ENCODE measurements at places on chromosomes 12 and 14. TPM values are rescaled to one million over a fixed set of nuclear protein-coding genes. Genes with fewer than 3 reads are reported as not detected.

Gene GLIPR1L2
- total RNA-seq, result 0.22 TPM

Gene GCH1
- total RNA-seq, result 30.8 TPM

Gene CLEC2A
- total RNA-seq, result not detected

Gene KIF5A
- total RNA-seq, result 0.67 TPM

Gene SLC5A8
- 0.35 TPM for total RNA-seq

GRCh38 chr12:80778005-80778541 lies 61.4 kb downstream of the MYF5 start:
- DNase-seq, result peak; percentile 47

DNA sequence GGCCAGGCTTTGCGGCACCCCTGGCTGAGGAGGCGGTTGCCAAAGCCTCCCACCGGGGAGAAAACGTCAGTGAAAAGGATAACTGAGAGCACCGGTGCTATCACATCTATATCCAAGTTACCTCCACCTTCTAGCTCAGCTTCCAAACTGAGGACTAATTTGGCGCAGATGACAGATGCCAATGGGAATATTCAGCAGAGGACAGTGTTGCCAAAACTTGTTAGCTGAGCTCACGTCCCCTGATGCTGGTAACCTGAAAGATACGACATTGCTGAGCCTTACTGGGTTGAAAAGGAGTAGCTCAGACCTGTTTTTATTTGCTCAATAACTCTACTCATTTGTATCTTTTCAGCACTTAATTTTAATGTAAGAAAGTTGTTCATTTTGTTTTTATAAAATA lies 9.9 kb downstream of the DYRK2 start:
- no peak for DNase-seq

DNA sequence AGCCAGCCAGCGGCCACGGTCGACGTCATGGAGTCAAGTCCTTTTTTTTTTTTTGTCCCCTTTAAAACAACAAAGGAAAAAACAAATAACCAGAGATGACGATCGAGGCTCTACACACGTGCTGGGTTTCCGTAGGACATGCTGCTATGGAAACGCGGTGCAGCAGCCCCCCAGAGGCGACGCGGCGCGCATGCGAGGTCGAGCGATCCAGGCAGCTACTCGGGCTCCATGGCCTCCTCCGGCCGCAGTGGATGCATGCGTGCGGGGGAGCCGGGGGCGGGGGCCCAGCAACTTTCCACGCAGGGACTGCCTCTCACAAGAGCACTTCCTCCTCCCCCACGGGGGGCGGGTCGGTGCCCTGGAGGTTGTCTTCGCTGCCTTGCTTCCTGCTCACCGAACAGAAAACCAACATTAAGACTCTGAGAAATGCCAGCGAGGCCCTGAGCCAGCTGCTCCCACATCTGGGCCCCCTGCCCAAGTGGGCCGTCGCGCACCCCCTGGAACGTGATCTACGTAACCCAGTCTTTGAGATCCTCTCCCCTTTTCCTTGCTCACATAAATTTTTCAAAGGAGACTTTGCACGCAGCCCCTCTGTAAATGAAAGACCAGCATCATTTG lies 30.7 kb downstream of the P2RX4 start:
- DNase-seq, result peak; percentile 53

DNA sequence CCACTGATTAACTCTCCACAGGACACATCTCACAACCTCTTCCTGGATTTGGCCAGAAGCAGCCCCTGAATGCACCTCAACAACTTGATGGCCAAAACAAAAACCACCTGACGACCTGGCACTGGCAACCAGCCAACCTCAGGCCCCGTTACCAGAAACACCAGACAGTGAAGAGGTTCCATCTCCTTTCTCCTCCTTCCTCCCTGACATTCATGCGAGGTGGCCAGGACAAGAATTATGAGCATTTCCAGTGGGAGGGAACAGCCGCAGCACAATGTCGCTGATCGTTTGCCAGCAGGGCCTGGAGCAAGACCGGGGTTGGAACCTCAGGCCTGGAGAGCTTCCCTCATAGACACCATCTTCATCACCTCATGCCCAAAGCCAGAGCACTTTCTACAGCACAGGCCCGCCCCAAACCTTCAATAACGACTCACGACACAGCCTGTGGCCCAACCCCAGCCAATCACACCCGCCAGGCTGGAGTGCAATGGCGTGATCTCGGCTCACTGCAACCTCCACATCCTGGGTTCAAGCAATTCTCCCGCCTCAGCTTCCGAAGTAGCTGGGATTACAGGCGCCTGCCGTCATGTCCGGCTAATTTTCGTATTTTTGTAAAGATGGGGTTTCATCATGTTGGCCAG lies 48.7 kb downstream of the CCDC88C start:
- no peak for DNase-seq

DNA sequence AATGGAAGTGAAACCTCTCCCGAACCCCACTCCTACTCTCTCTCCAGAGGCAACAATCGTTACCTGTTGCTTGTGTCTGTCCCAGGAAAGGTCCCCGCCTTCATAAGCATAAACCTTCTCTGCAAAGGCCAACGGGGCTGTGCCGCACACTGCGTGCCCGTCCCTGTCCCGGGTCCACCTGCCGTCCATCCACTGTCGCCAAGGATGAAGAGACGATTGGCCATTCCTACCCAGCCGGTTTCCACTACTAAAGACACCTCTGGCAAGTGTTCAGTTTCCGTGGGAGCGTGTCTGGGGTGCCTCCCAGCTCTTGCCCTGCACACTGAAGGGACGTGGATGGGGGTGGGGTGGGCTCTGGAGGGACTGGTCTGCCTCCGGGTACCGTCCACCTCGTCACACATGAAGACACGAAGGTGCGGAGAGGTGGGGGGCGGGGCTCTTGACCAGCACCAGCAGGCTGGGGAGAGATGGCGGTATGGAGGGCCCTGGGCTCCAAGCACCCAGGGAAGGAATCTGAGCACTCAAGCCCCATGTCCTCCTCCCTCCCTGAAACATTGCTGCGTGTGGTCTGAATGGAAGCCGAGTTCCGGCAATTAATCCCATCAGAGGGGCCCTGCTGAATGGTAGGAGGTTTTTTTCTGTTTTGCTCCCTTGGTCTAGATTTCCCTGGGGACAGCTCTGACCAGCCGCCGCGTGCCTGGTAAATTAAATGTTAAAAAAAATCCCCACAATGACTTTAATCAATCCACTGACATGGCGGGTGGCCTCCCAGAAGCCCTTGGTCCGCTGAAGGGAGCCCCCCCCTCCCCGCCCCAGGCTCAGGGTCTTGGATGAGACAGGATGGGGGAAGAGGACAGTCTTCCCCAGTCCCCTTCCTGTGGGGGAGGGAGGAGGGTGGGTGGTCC lies 4.1 kb upstream of the KIF26A start:
- DNase-seq, result no peak

- DNase-seq, result no peak
These were observed 24.5 kb downstream of the MMP17 start for GRCh38 chr12:131852551-131853299.

DNA sequence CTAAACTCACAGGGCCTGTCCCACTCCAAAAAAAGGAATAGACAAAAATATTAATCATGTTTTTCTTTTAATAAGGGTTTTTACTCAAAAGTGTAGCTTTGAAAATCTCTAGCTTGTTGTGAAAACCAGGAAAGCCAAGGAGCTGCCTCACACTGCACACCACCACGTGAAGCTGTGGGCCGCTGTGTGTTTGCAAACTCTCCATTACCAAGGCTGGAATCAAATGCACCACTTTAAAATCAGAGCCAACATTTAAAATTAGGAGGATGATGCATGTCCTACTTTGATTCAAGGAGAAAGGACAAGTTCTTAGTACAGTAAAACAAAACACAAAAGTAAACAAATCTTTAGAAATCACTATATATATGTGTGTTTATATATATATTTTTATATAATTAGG lies 83.0 kb downstream of the SETD3 start:
- no peak for DNase-seq

DNA sequence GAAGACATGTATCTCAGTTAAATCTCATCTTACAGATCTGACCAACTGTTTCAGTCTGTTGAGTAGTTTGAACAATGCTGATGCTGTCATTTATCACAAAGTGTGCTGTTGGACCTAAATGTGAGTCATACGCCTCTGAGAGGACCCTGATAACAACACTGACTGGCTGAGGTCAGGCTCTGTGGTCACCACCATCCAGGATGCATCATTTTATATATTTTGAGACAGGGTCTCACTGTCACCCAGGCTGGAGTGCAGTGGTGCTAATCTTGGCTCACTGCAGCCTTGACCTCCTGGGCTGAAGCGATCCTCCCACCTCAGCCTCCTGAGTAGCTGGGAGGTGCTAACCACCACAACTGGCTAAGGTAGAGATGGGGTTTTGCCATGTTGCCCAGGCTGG lies 181.0 kb upstream of the RGS6 start:
- no peak for DNase-seq

DNA sequence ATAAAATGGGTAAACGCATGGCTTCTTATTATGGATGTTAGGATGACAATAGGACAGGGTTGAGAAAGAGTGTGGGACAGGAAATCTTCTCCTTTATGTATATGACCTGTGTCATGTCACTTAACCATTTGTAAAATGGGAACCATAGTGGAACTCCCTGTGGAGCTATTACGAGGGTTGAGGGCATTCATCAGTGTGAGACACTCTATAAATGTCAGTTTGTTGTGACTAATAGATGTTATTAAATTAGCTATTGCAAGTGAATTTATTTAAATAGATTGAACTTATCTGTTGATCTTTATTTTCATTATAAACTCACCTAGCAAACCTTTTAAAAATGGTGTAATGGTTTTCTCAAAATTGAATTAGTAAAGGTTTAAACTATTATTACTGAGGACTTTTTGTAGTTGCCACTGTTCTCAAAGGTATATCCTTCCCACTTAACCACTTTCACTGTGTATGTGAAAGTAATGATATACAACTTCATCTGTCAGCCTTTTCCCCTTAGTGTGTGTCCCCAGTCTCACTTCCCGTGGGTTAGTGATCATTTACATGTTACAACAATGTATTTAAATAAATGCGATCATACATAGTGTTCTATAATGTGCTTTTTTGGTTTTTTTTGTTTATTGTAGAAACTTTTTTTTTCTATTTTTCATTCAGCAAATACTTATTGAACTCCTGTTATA lies 17.1 kb downstream of the HELB start:
- DNase-seq, result no peak

DNA sequence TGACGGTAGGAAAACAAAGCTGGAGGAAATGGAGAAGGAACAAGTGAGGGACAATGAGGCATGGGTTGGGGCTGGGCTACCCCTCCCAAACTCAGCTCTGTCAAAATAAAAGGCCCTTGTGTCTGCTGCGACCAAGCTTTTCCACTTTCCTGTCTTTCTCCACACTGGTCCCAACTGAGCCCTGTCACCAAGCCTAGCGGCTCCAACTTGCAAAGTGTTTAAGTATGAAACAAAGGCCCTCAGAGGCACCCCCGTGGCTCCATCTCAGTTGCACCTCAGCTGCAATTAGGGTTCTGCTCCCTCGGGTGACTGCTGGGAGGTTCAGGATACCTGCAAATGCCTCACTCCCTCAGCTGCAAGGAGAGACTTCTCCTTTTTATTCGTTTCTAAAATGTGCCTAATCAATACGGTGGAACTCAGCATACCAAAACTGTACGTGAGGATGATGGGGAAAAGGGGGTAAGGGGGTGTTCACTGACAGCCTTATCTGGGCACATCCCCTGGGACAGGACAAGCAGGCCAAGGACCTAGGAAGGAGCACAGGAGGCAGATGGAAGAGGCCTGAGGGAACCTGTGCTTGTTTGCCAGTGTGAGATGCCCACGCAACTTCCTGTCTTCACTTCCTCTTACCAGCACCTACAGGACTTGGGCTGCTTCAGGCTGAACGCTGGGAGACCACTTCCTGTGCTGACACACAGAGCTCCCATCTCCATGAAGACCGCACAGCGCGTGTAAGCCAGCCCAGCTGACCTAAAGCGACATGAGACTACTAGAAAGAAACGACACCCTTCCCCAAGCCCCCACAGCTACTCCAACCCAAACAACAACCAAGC lies 8.9 kb downstream of the VAMP1 start:
- DNase-seq, result peak; percentile 58

DNA sequence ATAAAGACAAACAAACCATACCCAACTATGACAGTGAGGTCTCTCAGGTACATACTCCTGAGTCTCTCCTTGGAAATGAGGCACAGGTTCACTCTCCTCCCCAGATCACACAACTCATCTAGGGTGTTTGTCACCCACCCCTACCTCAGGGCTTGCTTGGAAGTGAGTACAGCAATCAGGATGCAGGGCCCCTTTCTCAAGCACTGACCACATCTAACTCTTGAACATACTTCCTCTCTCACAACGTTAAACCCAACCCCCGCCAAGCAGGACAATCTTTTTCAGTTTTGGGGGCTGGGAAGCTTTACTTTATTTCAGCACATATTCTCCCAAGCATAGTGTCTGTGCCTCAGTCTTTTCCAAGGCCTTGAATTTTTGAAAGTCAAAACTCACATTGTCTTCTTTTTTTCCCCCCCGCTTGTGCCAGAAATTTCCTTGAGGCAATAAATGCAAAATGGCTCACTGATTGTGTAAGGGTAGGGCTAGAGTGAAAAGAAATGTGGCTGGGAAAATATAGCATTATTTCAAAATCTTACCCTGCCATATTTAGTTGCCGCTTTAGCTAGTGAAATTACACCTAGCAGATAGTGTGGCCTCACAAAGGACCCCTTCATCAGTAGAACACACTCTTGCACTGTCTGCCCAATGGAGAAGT lies 2.4 kb upstream of the GPR65 start:
- DNase-seq, result no peak

- DNase-seq, result no peak
These were observed 29.8 kb upstream of the MDM1 start for GRCh38 chr12:68361953-68362352.

DNA sequence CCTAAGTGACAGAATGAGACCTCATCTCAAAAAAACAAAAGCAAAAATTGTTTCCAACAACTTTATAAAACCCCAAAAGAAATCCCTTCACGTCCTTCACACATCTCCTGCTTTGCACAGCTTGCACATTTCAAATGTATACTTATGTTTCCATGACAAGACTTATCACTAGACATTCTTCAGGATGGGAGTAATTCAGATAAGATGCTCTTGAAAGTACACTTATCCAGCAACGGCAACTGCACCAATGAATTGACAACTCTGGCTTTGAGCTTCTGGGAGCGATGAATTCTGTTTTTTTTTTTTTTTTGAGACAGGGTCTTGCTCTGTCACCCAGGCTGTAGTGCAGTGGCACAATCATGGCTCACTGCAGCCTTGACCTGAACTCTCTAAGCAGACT lies 30.8 kb upstream of the AKAP5 start:
- no peak for DNase-seq

DNA sequence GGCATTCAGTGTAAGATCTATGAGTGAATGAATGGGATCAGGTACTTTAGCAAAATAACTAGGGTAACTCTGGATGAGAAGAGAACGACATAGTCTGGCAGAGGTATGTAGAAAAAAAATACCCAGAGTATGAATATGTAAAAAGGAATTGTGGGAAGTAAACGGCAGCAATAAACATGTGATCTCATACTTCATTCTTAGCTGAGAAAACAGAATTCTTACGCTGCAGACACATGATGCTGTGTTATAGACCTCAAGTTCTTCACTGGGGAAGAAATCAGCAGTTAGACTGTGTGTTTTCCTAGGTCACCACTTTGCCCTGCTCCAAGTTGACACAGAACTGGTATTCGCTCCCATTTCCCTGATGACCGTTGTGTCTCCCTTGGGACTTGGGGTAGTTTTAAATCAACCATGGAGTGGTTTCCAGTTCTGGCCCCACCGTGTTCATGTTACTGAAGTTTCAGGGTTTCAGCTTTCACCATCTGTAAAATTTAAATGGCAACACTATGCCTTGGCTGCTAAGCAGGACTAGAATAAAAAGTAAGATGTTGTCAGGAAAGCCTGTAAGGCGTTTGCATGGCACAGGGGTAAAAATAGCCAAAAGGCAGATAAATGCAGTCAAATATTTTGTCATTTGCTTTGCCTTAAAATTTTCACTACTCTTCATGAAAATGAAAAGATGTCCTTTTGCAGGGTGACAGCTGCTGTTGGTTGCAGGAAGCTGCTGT lies 223.7 kb downstream of the PELI2 start:
- DNase-seq, result no peak

- DNase-seq, result no peak
These were observed 285.8 kb downstream of the NUAK1 start for GRCh38 chr12:105852951-105853350.
